ENCODE measurements at places on chromosomes 7 and 10.

GRCh38 chr7:90081621-90082020, 72.6 kb upstream of the STEAP1 start:
- DNase-seq, result no peak

DNA sequence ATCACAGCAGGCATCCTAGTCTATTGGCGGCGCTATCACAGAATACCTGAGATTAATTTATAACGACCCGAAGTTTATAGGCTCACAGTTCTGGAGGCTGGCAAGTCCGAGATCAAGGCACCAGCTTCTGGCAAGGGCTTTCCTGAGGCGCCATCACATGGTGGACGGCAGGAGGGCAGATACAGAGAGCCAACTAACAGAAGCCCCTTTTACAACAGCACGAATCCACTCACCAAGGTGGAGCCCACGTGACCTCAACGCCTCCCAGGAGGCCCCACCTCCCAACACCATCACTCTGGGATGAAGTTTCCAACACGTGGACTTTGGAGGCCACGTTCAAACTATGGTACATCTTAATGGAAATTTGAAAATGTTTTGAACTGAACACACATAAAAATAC, 255.3 kb downstream of the ELFN1 start:
- no peak for DNase-seq

GRCh38 chr7:73851410-73852338, 9.3 kb upstream of the TMEM270 start:
- DNase-seq, result peak; percentile 96

DNA sequence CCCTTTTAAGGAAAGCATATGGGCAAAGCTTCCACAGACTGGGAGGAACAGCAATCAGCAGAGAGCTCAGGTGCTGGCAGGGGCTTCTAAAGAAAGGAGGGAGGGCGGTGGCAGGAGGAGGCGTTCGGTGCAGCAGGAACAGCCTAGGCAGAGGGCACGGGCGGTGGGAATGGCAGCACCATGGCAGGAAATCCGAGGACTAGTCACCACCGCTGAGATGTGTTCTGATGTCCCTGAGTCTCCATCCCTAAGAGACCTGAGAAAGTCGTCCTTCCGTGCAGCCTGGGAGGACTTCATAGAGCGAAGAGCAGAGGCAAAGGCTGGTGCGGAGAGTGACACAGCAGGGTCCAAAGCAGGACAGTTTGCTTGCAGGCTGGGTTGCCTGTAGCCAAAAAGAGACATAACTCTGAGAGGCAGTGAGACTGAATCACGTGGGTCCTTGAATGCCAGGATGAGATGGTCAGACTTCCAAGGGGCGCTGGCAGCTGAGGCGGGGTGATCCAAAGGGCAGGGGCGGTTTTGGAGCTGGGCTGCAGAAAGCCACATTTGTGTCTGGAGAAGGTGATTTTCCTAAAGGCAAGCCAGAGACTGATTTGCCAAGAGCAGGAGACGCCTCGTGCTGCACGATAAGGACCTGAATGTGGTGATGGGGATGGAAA, 35.8 kb upstream of the GRID1 start:
- DNase-seq, result no peak

DNA sequence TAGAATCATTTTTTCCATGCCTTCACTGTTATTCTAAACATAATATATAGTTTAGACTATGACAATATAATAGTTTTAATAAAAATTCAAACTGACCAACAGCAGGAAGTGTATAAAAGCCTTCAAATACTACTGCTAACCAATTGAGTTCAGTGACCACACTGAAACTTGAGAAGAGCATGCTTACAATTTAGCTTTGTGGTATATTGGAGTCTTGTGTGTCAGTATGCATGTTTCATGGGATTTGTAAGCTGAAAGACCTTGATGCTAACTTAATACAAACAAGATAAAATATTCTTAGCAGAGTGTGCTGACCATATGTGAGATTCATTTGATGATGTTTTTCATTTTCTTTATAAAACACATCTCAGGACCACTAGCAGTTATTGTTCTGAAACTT, 395.5 kb downstream of the SUGCT start:
- no peak for DNase-seq

All from HT-29 (cell line).